Inflammatory macrophage (primary cell): ENCODE measurements at places on chromosomes 6 and 20.

GRCh38 chr6:25136854-25137253 lies 142.3 kb upstream of the CARMIL1 start:
- DNase-seq: no peak

DNA sequence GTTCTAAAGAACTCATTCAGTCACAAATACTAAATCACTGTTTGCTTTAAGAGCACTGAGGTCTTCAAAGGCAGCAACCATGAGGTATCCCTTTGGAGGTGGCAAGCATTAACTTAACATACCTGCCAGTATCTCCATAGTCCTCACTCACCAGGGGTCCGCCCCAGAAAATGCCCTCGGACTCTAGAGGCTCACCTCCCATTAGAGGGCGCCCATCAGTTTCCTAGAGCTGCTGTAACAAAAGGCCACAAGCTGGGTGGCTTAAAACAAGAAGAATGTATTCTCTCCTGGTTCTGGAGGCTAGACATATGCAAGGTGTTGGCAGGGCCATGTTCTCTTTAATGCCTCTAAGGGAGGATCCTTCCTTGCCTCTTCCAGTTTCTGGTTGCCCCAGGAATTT lies 12.0 kb upstream of the RNGTT start:
- no peak for DNase-seq

- DNase-seq: no peak
These were observed 327.2 kb upstream of the CITED2 start for GRCh38 chr6:139701695-139702094.

- no peak for DNase-seq
These were observed 101.2 kb upstream of the NT5E start for GRCh38 chr6:85348643-85349042.

- DNase-seq: no peak
These were observed 1189.4 kb upstream of the EYS start for GRCh38 chr6:66896415-66896814.

DNA sequence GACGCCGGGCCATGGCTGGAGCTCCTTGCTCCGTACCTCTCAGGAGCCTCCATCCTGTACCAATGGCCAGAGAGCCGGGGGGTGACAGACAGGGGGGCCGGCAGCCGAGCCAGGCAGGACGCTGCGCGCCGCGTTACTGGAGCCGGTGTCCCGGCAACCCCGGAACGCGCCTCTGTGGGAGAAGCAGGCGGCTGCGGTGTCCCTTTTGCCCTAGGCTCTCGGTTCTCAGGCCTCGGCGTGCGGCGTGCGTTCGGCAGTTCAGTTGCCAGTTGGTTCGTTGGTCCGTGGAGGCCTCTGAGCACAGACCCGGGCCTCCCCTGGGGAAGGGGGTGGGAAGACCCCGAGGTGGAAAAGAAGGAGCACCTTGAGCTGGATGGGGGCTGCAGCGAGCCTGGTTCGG lies at the start of gene SPATS1:
SPATS1 (plus strand) TSS at position 162 of the 400 bp plus-strand sequence. CDS start 446 bp downstream, outside the sequence.
- no peak for DNase-seq

GRCh38 chr6:167974640-167975344 lies 22.7 kb upstream of the KIF25 start:
- no peak for DNase-seq

DNA sequence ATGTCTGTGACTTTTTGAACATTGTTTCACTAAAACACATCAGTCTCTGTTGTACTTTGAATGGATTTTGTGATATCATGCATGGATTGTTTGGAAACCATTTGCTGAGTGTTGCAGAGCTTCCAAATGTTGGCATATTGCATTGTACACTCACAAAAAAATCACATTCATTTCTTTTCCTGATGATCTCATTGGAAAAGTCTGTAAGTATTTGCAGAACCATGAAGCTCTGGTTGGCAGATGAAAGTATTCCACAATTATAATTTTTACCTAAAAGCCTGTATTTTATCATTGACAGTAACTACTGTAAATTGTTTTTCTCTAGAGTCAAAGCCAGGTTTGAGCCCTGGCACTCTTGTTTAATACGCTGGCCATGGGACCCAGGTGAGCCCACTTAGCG lies 42.1 kb downstream of the VAPB start:
- DNase-seq: no peak

GRCh38 chr6:159739341-159739740 lies 12.0 kb downstream of the WTAP start:
- DNase-seq: peak; percentile 55
